ENCODE measurements at places on chromosomes 5 and 9. TPM values are rescaled to one million over a fixed set of nuclear protein-coding genes. Genes with fewer than 3 reads are reported as not detected.
A peak's percentile ranks its signal among the peaks of the same experiment; 100 is the strongest.

ECM2 gene
- 54.6 TPM for total RNA-seq

IFNB1 gene
- not detected for total RNA-seq

LRRC70 gene
- total RNA-seq: 13.1 TPM

KDM4C gene
- 40.2 TPM for total RNA-seq

CDX1 gene
- total RNA-seq: not detected

GNA14 gene
- 7.2 TPM for total RNA-seq

FBP2 gene
- total RNA-seq: not detected

SEMA5A gene
- 14.7 TPM for total RNA-seq

TRPM6 gene
- 1.0 TPM for total RNA-seq

UAP1L1 gene
- 7.9 TPM for total RNA-seq

NHP2 gene
- 55.7 TPM for total RNA-seq

DNA sequence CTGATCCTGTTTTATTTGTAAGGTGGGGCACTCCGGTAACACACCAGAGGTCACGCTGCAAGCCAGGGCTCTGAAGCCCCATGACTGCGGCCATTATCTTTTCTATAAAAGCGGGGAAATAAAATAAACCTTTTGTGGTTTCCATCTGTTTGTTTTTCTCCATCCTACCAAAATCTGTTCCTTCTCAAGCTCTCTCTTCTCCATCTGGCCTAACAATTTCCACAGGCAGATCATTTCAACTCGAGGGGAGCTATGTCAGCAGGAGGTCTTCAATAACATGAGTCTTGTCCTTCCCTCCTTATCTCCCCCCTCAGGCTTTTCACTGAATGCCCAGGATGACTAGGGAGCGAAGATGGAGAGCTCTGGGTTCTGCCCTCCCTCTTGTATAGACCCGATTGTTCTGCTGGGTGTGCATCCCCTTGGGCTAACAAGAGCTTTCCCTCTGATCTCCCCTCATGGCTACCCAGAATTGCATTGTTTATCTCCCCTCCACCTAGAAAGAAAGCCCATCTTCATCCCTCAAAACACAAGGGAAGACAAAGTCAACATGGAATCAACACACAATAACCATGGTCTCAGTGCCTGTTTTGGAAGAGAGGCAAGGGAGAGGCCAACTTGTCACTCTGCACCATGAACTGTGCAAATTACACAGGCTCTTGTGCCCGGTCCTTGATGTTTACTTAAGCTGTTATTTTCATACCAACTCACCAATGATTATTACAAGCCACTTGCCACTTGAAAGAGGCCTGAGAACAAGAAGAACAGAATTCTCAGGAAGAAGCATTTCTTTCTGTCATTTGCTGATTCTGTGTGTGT, 187.8 kb downstream of the FANCC start:
- DNase-seq: no peak

DNA sequence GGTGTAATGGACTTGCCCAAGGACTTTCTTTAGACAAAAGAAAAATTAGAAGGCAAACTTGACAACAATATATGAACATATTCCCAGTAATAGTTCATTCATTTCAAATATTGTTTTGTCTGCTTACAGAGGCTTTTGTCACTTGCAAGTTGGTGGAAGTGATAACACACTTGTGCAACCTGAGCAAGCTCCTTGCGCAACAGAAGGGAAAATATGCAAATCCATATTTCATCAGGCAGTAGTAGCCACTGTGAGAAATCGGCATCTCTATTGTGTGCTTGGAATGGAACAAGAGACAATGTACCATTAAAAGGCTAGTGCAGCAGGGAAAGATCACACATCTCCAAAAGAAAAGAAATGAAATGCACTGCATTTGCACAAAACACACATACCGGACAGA, 125.3 kb upstream of the RASEF start:
- DNase-seq: no peak

- no peak for DNase-seq
Observed at GRCh38 chr5:171599411-171599810, 180.0 kb downstream of the FGF18 start.

DNA sequence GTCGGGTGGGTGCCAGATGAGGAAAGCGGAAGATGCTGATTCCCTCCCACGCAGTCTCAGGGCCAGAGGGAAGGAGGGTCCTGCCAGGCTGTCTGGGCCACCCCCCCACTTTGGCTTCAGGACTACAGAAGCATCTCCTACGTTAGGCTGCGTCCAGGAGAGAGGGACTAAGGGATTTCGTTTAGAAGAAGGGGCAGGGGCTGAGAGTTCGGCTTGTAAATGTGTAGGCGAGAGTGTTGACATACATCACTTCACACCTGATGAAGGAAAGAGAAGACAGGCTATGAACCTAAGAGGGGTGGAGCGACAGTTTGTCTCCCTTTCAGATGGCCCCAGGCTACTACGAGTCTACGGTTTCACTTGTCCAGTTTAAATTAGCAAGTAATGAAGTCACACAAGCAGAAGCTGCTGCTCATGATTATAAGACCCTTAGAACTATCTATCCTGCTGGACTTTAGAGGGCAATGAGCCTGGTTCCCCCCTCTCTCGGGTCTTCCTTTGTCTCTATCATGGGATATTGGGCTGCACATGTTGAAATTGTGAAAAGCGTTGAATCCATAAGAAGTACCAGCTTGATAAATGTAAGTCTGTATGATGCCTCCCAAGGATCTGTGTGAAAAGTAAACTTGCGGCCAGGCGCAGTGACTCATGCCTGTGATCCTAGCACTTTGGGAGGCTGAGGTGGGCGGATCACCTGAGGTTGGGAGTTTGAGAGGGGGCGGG, 193.0 kb downstream of the AOPEP start:
- no peak for DNase-seq

GRCh38 chr5:951940-952596, 56.5 kb upstream of the NKD2 start:
- no peak for DNase-seq

GRCh38 chr9:72203205-72203803, 54.1 kb downstream of the GDA start:
- no peak for DNase-seq

- peak; percentile 89 for DNase-seq
Observed at GRCh38 chr5:43556857-43557542, at the start of gene PAIP1. Gene PAIP1, minus strand, starts transcription at chr5:43557077. Its CDS starts 231 bp downstream, at chr5:43556846.

DNA sequence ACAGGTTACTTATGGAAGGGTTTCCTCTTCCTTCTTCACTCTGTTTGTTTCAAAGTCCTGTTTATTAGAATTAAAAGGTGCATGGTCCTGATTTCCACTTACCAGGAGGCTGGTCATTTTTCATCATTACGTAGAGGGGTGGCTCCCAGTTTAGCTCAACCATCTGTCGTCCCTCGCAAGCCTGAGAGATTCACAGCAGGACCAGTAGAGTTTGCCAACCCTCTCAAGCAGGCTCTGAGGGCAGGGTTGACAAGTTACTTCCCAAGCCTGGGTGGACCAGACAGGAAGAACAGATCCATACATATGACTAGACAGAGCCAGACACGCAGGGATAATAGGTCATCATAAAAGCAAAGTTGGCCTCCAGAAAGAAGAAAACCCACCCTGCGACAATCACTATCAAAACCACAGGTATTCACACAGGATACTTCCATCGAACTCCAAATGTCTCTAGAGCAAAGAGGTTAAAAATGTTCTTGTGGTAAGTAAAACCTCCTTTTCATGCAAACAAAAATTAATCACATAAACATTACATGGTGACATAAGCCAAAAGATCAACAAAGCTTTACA, 151.9 kb downstream of the ELAVL2 start:
- DNase-seq: no peak

DNA sequence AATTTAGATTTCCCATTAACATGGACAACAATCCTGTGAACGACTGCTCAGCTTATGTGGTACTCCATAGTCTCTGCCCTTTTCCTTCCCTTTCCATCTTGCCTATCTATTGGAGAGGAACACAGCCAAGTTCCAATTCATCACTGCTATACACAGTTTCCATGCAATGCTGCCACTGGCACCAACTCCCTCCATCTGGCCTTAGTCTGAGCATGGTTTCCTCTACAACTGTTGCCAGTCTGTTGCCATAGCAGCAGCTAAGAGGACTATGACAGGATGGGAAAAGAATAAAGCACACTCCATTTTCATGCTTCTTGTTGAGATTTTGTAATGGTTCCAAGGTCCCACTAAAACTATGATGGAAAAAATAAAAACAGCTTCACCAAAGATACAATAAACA, 189.0 kb downstream of the HCN1 start:
- DNase-seq: no peak

DNA sequence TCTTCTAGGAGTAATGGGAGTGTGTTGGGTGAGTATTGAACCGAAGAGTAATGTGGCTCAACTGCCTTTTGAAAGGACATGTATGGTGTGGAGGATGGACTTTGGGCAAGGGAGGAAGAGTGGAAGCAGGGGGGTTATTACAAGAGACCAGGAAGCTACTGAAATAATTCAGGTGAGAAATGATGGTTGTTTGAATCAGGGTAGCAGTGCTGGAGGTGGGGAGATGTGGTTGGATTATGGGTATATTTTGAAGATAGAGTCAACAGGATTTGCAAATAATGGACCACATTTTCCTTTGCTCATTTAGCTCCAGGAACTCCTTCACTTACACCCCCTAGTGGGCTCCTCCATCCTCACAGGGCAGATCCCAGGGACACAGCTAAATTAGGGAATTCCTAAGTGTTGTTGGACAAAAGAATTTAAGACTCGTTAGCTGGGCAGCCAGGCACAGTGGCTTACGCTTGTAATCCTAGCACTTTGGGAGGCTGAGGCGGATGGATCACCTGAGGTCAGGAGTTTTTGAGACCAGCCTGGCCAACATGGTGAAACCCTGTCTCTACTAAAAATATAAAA, 1.2 kb upstream of the SLC4A9 start:
- no peak for DNase-seq

GRCh38 chr5:134503088-134503936, 22.2 kb upstream of the JADE2 start:
- peak; percentile 90 for DNase-seq

- DNase-seq: no peak
Observed at GRCh38 chr9:36187414-36187813, 3.3 kb upstream of the CLTA start.

GRCh38 chr5:120098426-120098825, 365.7 kb upstream of the PRR16 start:
- no peak for DNase-seq

- DNase-seq: no peak
Observed at GRCh38 chr5:75568202-75568601, 43.1 kb upstream of the ANKDD1B start.

GRCh38 chr5:150137997-150138396, 17.6 kb downstream of the PDGFRB start:
- DNase-seq: no peak

DNA sequence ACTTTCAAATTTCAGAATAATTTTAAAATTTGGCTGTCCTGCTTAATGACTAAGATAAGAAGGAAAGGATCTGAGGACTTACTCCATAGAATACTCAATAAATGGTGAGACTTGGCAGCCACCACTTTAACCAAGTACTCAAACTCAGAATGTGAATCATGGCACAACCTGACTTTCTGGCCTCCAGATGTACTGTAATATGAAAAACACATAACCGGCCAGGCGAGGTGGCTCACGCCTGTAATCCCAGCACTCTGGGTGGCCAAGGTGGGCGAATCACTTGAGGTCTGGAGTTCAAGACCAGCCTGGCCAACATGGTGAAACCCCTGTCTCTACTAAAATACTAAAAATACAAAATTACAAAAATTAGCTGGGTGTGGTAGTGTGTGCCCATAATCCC, 10.0 kb upstream of the MARCHF6 start:
- DNase-seq: no peak

DNA sequence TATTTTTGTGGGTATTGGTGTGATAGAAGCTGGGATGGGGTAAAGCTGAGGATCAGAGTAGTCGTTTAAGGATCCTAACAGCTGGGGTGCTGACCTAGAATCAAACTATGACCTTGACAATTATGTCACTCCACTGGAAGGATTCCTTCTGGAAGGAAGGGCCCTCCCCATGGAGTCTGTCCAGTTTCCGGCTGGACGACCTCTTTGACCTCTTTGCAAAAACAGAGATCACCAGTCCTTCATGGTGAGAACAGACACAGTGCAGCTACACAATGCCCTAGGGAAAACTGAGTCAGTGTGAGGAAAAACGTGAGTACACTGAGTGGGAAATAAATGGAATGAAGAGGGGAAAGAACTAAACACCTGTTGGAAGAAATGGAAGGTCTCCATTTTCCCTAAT, 445.6 kb downstream of the MAT2B start:
- no peak for DNase-seq

DNA sequence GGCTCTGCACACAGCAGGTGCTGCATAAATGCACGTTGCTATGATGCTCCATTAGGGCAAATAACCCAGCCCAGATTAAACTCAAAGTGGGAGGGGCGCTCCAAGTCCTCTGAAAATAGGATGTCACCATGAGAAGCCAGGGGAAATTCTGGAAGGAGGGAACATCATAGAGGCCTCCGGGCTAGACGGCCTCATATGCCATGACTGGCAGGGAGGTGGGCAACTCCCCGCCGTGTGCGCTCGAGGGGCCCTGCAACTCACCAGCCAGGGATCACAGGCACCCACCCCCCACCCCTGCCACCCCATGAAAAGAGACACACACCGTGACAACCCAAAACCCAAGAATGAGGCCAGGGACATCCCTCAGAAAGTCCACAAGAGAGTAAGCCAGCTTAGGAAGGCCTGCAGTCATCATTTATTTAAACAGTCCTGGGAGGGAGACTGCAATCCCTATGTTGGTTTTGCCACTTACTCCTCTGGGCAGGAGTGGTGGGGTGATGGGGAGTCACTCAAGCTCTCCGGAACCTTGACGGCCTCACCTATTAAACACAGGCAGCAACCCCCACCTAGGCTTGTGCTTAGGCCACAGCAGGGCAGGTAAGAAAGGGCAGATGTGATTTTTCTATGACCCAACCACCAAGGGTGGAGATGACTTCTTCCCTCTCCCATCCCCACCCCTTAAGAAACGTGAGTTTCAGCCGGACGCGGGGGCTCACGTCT, 4.0 kb downstream of the VAV2 start:
- DNase-seq: peak; percentile 42

All from aorta (tissue), 5 donors.